Tongue (tissue), 3 donors: ENCODE measurements at places on chromosomes 12 and 14.
A peak's percentile ranks its signal among the peaks of the same experiment; 100 is the strongest.

DNA sequence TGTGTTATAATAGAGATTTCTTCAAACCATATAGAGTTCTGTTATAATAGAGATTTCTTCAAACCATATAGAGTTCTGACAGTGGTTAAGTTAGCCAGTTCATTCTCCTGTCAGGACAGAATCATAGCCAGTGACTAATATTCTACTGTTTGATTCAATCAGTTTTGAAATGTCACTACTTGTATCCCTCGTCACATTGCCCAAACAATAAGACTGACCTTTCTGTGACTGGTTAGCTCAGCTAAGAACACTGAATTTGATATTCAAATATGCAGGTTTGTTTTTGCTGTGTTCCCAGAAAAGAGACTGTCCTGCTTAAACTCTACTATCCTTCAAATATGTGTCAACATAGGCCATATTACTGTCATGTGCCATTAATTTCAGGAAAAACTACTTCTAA is 74.4 kb downstream of the ALG10B start:
- DNase-seq, result no peak

- no peak for DNase-seq
These were observed 78.8 kb downstream of the OSBPL8 start for GRCh38 chr12:76480796-76481195.

- DNase-seq, result no peak
These were observed 1.4 kb upstream of the RNF10 start for GRCh38 chr12:120532701-120533238.

DNA sequence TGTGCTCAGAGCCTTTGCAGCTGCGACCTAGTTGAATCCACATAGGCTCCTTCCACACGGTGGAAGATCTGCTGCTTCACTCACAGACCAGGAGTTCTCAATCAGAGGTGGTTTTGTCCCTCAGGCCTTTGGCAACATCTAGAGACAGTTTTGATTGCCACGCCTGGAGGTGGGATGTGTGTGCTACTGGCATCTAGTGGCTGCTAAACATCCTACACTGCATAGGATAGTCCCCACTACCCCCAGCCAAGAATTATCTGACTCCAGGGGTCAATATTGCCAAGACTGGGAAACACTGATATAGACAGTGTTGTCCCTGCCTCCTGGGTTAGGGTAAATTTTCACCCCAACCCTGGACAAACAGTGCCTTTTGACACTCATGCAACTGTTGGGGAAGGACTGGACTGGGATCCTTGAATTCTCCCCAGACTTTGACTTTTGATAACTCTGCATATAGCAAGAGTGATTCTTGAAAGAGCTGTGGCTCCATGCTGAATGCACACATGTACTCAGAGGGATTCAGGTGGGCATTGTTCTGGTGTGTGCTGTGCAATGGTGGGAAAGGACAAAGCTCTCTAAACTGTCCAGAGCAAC is 39.8 kb downstream of the BAZ2A start:
- DNase-seq, result no peak

GRCh38 chr14:78075033-78075432 is 95.1 kb upstream of the NRXN3 start:
- DNase-seq, result no peak

DNA sequence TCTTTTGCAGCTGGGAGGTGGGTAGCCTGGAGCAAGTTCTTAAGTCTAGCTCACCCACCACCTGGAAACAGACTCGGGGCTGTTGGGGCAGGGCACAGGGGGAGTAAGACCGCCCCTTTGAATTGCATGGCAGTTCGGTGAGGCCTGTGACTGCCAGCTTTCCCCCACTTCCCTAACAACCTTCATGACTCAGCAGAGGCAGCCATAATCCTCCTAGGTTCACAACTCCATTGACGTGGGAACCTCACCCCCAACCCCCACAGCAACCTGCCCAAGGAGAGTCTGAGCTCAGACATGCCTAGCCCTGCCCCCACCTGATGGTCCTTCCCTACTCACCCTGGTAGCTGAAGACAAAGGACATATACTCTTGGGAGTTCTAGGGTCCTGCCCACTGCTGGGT is 87.4 kb downstream of the NELL2 start:
- no peak for DNase-seq

- DNase-seq, result peak; percentile 79
These were observed 189.1 kb downstream of the PIWIL1 start for GRCh38 chr12:130526813-130527212.

DNA sequence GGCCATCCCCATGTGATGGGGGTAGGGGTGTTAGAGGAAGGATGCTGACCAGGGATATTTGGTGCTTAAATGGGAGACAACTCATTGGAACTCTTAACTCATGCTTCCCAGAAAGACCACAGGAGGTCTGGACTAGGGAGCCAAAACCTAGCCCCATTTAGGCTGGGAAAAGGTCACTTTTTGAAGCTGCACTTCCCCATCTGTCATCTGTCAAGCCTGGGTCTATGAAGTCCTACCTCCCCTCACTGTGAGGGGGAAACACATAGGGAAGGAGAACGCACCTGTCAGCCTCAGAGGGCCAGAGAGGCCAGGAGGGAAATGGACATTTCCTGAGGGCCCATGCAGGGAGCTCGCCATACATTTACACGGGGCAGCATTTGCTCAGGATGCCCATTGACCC is 321.0 kb downstream of the BCL11B start:
- DNase-seq, result no peak
